ENCODE measurements at places on chromosomes 6 and 20. TPM values are rescaled to one million over a fixed set of nuclear protein-coding genes. Genes with fewer than 3 reads are reported as not detected.

FAM217A gene
- not detected for total RNA-seq

HIVEP2 gene
- 114 TPM for total RNA-seq

CLPSL2 gene
- not detected for total RNA-seq

TGM3 gene
- total RNA-seq: 0.16 TPM

OPRL1 gene
- total RNA-seq: 14.3 TPM

ABHD16B gene
- not detected for total RNA-seq

MAN1A1 gene
- 24.0 TPM for total RNA-seq

ZSCAN31 gene
- total RNA-seq: 16.5 TPM

CLPSL1 gene
- total RNA-seq: not detected

ATP6V1G2 gene
- total RNA-seq: 54.0 TPM

HRH3 gene
- 0.47 TPM for total RNA-seq

TNFAIP3 gene
- 0.78 TPM for total RNA-seq

NEURL2 gene
- total RNA-seq: 2.8 TPM

TFAP2D gene
- 0.47 TPM for total RNA-seq

PBOV1 gene
- not detected for total RNA-seq

EYA4 gene
- total RNA-seq: 0.47 TPM

PGBD1 gene
- total RNA-seq: 17.0 TPM

ADA gene
- 1.7 TPM for total RNA-seq

SLCO4A1 gene
- 1.6 TPM for total RNA-seq

TAP1 gene
- total RNA-seq: 7.5 TPM

GTSF1L gene
- not detected for total RNA-seq

RGS17 gene
- total RNA-seq: 119 TPM

OPN5 gene
- total RNA-seq: not detected

DDO gene
- 0.16 TPM for total RNA-seq

CGAS gene
- total RNA-seq: 1.2 TPM

STXBP5 gene
- 163 TPM for total RNA-seq

FOXF2 gene
- 1.2 TPM for total RNA-seq

FKBP1C gene
- 0.31 TPM for total RNA-seq

BPIFB4 gene
- total RNA-seq: not detected

DACT2 gene
- 0.62 TPM for total RNA-seq

FOXA2 gene
- total RNA-seq: not detected

MMUT gene
- total RNA-seq: 29.6 TPM

SLC4A11 gene
- not detected for total RNA-seq

PPP1R16B gene
- total RNA-seq: 12.9 TPM

TPBG gene
- total RNA-seq: 2.2 TPM

ZSCAN12 gene
- total RNA-seq: 19.0 TPM

SYNJ2 gene
- 7.2 TPM for total RNA-seq

CRISP3 gene
- 0.16 TPM for total RNA-seq

SPTLC3 gene
- total RNA-seq: 1.1 TPM

PRICKLE4 gene
- total RNA-seq: 0.62 TPM

KHDC1L gene
- total RNA-seq: 0.78 TPM
